ENCODE measurements at places on chromosomes 1 and 21.
A peak's percentile ranks its signal among the peaks of the same experiment; 100 is the strongest.

GRCh38 chr1:239718571-239718970, 332.2 kb downstream of the CHRM3 start:
- peak; percentile 56 for DNase-seq

DNA sequence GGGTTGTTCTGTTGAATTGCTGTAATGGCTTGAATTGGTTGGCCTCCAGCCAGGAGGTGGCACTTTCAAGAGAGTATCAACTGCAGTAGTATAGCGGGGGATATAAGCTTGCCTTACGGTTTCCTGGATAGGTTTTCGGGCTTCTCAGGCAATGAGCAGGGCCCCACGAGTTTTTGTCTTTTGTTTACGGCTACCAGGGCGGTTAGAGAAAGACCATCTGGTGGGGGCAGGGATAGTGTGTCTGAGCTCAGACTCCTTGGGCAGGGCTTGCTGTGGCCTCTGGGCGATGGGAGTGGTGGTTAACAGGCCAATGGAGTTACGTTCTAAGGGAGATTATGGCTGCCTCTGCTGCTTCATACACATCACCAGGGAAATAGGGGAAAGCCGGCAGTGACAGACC, 62.8 kb downstream of the DTL start:
- no peak for DNase-seq

- peak; percentile 26 for DNase-seq
Observed at GRCh38 chr1:154730259-154730658, 122.3 kb upstream of the ADAR start.

DNA sequence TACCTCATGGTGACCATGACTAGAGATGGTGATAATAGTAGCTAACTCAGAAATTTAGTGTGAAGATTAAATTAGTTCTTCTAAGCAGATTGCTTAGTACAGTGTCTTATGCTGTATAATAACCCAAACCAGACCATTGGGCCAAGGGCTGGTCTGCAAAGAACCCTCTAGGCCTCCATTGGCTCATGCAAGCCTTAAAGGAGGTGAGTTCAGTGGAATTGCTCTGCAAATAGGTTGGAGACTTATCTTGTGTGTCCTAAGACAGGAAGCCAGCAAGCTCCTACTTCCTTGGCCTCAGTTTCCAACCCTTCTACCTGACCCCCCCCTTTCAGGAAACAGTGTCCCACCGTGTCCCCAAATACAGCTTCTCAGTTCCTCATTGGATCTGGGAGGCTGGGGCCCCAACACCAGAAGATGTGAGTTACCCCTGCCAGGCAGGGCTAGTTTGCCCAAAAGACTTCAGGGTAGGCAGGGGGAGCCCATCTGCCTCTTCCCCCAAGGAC, 1.9 kb upstream of the MEF2D start:
- no peak for DNase-seq

GRCh38 chr1:175841738-175842187, 98.4 kb upstream of the TNR start:
- DNase-seq: no peak

GRCh38 chr1:220827445-220828178, 40.9 kb downstream of the MTARC1 start:
- no peak for DNase-seq

GRCh38 chr1:228318823-228319241, 87.8 kb downstream of the TRIM11 start:
- no peak for DNase-seq

- DNase-seq: no peak
Observed at GRCh38 chr1:247401310-247402119, 14.5 kb upstream of the NLRP3 start.

- DNase-seq: no peak
Observed at GRCh38 chr1:171622152-171622462, at the start of gene MYOCOS. Gene MYOCOS (plus strand): TSS chr1:171622243. CDS start chr1:171623884, 1,641 bp downstream.

- no peak for DNase-seq
Observed at GRCh38 chr1:24828887-24829192, 83.6 kb downstream of the CLIC4 start.

DNA sequence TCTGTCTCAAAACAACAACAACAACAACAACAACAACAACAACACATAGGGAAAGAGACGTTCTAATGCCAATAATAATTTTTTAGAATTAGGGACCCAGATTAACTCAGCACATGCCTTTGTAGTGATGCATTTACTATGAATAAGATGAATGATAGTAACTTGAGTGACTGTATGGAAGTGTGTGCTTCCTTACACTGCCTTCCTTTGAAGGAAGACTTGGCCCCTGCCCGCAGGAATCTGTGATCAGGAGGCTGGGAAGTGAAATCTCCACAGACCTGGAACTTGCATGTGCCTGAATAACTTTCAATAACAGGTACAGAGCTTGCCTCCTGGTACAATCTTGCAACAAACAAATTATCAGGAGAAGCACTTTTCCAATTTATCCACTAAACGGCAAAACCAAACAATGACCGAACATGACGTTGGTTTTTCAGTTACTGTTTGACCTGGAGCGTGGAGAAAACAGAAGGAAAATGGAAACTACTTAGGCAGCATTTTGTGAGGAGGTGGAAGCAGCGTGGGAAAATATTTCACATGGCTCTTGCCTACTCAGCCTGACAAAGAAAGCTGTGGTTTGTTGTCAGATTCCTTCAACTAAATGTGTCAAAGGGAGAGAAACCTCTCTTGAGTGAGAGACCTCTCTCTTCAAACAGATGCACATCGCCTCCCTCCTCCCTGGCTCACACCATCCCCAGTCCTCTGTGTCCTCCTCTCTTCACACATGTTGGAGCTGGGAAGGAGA, 10.1 kb upstream of the ABCA4 start:
- no peak for DNase-seq

- no peak for DNase-seq
Observed at GRCh38 chr1:183093786-183094298, 70.6 kb downstream of the LAMC1 start.

- no peak for DNase-seq
Observed at GRCh38 chr21:39348040-39348354, 891 bp downstream of the HMGN1 start.

DNA sequence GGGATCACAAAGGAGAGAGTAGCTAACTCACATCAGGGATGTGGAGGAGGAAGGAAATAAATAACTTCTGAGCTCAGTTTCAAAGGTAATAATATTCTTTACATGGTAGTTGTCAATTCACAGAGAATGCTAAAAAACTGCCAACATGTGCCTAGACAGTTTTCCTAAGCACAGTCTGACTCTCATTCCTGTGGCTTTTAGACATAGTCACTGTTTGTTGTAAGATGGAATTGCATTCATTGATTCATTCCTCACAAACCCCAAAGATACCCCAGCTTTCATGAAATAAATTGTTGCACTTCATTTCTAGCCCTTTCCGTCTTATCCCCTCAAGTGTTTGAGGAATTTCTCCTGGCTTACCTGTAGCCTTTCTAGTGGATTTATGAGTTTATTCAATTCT, 263.9 kb downstream of the NTNG1 start:
- no peak for DNase-seq

DNA sequence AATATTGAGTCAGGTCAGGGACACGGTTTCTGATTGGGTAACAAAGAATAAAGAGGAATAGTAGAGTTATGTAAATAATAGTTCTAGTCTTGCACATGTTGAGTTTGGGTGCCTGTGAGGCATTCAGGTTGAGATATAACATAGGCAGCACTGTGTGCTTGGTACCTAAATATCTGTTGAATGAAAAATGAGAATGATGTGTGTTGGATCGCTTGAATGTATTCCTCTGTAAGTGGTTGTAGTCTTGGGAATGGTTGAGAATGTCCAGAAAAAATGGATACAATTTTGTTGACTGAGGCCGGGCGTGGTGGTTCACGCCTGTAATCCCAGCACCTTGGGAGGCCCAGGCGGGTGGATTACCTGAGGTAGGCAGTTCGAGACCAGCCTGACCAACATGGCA, 116.3 kb upstream of the HNRNPU start:
- peak; percentile 14 for DNase-seq

GRCh38 chr1:36476945-36477344, 5.8 kb downstream of the CSF3R start:
- no peak for DNase-seq

DNA sequence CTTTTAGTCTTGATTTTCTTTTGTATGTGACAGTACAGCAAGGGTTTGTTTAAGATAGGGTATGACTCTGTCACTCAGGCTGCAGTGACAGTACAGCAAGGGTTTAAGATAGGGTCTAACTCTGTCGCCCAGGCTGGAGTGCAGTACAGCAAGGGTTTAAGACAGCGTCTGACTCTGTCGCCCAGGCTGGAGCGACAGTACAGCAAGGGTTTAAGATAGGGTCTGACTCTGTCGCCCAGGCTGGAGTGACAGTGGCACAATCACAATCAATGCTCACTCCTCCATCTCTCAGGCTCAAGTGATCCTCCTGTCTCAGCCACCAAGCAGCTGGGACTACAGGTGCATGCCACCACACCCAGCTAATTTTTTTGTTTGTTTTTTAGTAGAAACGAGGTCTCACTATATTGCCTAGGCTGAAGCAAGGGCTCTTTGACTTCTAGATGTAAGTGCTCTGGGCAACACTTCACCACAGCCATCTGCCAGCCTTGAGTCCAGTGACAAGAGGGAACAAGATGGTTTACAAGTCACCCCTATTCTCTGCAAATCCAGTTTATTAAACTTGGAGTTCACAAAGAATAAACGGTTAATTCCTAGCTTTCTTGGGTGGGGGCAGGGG, 965 bp upstream of the SH2D5 start:
- DNase-seq: no peak

- DNase-seq: peak; percentile 91
Observed at GRCh38 chr1:32989160-32990050, 24.8 kb upstream of the RNF19B start.

Measured in MV-4-11 (cell line).